ENCODE measurements at places on chromosomes 7 and 10. TPM values are rescaled to one million over a fixed set of nuclear protein-coding genes. Genes with fewer than 3 reads are reported as not detected.

The MGMT gene
- total RNA-seq: 7.5 TPM

The NME8 gene
- not detected for total RNA-seq

The SLC29A4 gene
- 1.4 TPM for total RNA-seq

The SPDYE6 gene
- not detected for total RNA-seq

The CFAP58 gene
- total RNA-seq: 0.49 TPM

The TSPAN12 gene
- 2.3 TPM for total RNA-seq

The SUN3 gene
- not detected for total RNA-seq

The TMEM236 gene
- 0.12 TPM for total RNA-seq

The MYH16 gene
- total RNA-seq: 1.1 TPM

GRCh38 chr7:36430881-36431280, 41.2 kb downstream of the ANLN start:
- no peak for DNase-seq

DNA sequence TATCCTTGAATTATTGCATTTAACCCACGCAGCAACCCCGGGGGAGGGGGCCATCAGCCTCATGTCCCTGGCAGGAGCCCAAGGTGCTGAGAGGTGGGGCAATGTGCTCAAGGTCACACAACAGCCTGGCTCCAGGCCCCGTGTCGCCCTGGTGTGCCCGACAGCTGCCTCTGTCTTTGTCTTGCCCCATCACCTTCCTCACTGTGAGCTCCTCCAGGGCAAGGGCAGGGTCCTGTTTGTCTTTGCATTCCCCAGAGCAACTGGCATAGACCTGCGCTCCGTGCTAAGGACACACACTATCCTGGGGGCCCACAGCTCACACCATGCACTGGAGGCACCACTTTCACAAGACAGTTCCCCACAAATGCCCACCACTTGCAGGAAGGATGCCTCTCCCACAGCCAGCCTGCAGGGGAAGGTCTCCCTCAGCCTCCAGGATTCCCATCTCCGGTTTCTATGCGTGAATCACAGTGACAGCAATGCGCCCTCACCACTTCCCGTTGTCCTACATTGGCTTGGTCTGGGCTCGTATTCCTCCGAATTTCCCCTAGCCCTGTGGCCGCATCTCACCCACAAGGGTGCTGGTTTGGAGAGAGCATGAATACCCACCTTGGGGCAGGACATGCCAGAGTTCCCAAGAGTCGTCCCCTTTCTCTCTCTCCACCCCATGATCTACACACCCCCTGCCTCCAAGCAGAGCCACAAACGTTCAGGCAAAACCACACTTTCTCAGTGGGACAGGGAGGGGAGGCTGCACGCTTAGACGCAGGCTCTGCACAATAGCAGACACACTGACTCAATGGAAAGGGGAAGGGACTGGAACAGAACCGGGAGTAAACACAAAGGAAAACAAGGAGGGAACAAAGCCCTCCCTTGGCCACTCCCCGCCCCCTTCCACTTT, 10.3 kb downstream of the ITPRIP start:
- DNase-seq: peak; percentile 93

DNA sequence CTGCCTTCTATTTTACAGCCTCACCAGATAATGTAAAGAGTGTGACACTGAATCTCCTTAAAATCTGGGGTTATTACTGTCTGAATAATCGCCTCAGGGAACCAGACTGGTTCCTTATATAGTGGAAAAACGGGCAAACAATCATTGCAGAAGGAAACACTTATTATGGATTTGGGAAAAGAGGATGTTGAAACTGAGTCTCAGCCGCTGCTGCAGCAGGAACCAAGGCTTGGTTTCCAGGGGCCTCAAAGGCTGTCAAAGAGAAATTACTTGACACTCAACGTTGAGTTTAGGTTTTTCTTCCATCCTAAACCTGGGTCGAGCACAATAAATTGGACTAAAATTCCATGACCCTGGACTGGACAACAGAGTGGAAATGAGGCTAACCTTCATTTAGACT, 103.8 kb upstream of the AHR start:
- DNase-seq: no peak

GRCh38 chr7:3725155-3726059, 424.4 kb downstream of the SDK1 start:
- DNase-seq: no peak

GRCh38 chr10:97388152-97388551, 13.0 kb downstream of the RRP12 start:
- no peak for DNase-seq

DNA sequence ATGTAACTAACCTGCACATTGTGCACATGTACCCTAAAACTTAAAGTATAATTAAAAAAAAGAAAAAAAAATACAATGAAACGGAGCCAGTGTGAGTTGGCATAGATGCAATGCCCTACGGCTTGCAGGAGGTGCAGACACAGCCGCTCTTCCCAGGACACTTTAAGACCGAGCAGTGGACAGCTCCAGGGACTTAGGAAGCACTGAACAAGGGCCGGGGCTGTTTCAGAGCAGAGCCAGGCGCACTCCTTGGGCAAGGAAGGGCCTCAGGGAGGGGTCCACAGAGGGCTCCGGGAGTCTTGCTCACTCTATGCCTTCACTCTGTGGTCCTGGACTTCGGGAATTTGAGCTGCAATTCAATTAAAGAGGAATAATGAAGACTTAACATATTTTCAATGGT, 355.3 kb downstream of the TCERG1L start:
- DNase-seq: no peak

GRCh38 chr7:100673302-100673941, at the start of gene GNB2:
Gene GNB2 (plus strand): TSS chr7:100673740. CDS start chr7:100676266, 2,526 bp downstream.
- DNase-seq: peak; percentile 99

DNA sequence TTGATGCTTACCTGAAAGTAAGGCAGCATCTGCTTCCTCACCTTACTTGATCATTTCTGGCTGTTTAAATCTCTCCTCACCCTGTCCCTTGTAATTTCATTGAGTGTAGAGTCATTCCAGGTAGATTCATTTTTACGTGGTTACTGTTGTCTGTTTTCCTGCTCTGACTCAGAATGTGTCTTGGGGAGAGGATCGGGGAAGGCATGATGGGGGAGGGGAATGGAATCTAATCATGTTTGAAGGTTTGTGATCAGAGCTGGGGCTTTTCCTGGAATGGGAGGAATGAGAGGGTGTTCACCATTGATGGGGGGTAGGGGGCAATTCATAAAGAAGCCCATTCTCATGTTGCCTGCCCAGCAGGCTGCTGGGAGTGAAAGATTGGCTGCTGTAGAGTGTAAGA, 18.7 kb downstream of the SEC24C start:
- DNase-seq: no peak

DNA sequence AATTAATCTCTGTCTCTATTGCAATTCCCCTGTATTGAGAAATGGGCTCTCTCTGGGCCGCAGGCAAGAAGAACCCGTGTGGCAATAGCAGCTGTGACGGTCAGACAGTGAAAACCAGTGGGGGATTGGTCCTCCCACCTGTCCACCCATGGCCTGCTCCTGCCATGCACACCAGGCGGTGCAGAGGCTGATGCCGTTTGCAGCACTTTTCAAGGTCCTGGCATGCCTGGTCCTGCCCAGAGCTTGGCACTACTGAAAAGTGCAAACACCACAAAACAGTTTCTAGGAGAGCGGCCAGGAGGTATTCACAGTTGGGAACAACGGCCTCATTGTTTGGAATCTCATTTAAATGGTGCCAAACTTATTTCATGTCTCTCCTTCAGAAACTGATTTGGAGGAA, 41.5 kb downstream of the PSPH start:
- DNase-seq: no peak

DNA sequence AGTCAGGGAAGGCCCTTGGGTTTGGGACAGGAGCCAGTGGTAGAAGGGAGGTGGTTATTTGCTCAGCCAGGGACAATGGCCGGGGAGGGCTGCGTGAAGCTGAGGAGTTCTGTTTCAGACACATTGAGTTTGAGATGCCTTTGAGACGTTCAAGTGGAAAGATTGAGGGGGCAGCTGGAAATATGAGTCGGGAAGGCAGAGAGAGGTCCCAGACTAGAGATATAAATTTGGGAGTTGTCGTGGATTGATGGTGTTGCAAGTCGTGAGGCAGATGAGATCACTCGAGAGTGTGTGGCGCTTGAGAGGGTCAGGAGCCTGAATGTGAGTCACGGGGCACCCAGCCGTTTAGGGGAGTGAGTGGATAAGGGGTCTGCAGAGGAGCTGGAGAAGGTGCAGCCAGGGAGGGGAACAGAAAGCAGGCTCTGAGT, 73.3 kb downstream of the ZMIZ1 start:
- no peak for DNase-seq

DNA sequence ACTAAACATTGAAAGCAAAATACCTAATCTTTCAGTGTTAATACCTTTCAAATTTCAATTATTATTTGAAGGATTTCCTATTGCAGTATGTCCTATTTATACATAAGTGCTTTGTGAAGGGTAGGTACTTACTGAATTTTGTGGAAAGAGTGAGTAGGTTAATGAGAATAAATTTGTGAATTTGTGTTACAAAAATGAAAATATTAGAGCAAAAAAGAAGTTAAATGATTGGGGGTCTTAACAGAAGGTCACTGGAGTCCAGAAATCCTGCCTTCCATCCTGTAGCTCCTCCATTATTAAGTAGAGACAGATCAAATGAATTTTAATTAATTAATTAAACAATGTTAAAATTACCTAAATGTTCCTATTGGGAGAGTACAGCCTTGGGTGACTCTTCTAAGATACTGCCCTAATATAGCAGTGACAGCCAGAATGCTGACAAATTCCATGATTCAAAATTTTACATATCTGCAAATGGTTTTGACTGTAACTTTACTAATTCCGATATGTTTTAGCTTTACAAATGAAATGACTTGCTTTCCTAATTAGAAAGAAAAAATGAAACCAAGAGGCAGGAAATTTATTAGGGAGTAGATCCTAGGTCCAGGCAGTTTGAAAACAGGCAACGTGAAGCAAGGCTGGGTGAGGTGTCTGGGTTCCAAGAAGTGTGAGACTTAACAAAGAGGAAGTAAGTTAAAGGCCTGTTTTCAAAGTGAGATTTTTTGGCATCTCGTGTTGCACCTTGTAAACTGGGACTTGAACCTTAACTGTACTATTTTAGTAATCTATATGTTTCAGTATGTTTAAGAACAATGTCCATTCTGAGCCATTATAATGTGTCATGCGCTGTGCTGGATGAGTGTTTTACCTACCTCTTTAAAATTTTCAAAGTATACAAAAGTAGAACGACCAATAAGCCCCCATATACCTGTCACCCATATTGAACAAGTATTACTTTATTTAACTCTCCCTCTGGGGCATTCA, 1.5 kb downstream of the PIK3CG start:
- DNase-seq: no peak

GRCh38 chr10:30284865-30285594, 64.0 kb downstream of the MTPAP start:
- peak; percentile 35 for DNase-seq

DNA sequence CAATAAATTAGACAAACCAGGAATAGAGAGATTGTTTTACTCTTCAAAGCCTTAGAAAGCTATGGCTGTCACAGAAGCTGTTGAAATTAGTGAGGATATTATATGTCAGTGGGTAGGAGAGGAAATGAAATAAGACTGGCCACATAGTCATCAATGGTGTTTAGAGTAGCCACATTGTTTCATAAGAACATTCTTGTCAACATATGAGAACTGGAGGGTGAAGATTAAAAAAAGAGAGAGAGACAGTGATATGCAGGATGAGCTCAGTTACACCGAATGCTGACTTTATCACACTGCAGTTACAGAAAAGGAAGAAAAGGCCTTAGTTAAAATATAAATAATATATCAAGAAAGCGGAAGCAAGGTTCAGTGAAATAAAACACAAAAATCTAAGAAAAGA, 412.0 kb downstream of the CNTNAP2 start:
- DNase-seq: no peak

GRCh38 chr7:94252971-94253370, 141.7 kb upstream of the COL1A2 start:
- no peak for DNase-seq

GRCh38 chr7:144782883-144783282, 53.0 kb downstream of the TPK1 start:
- no peak for DNase-seq

DNA sequence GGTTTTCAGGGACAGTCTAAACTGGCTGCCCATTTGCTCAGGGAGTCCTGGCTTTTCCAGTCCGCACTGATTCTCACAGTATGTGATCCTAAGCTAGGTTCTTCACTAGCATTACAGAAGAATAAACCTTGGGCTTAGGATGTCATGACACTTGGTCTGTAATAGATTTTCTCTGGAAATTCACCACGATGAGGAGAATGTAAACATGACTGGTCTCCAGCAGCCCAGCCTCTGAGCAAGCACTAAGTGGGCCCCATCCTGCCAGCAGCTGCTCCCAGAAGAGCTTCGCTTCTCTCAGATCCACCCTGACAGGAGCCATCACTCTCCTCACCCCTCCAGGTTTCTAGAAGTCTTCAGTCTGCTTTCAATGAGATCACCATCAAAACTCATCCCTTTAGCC, 103.7 kb upstream of the ZPBP start:
- no peak for DNase-seq

GRCh38 chr7:152618427-152618826, 57.5 kb downstream of the XRCC2 start:
- no peak for DNase-seq

- DNase-seq: no peak
These were observed 74.6 kb downstream of the ORC5 start for GRCh38 chr7:104133238-104133637.

DNA sequence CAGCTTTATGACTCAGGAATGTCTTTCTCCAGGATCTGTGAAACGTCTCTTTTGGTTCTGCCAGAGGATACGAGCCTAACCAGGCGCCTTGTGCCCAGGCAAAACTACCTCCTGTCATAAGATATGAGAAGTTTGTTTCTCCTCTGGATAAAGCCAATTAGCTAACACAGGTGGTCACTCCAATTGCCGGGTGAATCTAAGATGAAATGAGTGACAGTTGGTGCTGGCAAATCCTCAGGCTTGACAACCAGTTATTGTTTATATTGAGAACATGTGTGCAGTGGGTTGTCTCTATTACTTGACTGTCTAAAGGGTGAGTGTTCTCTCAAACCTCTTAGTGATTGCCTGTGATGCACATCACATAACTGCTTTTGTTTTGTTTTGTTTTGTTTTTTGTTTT, 449.1 kb downstream of the XPNPEP1 start:
- DNase-seq: no peak

DNA sequence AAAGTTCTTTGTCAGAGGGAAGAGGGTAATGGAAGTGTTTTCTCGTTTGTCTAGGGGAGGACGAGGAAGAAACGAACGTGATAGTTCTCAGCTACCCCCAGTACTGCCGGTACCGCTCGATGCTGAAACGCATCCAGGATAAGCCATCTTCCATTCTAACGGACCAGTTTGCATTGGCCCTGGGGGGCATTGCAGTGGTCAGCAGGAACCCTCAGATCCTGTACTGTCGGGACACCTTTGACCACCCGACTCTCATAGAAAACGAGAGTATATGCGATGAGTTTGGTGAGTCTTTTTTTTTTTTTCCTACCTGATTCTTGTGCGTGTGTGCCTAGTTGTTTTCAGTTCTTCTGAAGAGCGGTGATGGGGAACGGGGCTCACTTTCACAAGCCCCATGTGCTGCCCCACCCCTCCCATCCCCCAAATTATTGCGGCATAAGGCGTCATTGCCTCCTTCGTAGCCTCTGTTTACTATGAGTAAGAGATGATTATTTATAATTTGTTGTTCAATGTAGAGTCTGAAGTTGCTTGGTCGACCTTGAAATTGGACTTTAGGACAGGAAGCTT, 98.6 kb downstream of the ARID5B start:
- DNase-seq: no peak

- no peak for DNase-seq
These were observed 60.9 kb upstream of the ZPBP start for GRCh38 chr7:50153995-50154394.

Measured in RPMI7951 (cell line).